Uterus (tissue), 4 donors: ENCODE measurements at places on chromosomes 4 and X. TPM values are rescaled to one million over a fixed set of nuclear protein-coding genes. Genes with fewer than 3 reads are reported as not detected.

Gene SPANXA1
- total RNA-seq, result not detected

Gene CXCL1
- total RNA-seq, result 1.4 TPM

Gene CCDC120
- total RNA-seq, result 4.4 TPM

Gene PFKFB1
- total RNA-seq, result not detected

Gene GJB1
- total RNA-seq, result not detected

Gene TCEAL6
- 13.6 TPM for total RNA-seq

Gene C4orf46
- 4.7 TPM for total RNA-seq

Gene IL2
- total RNA-seq, result not detected

Gene ARX
- total RNA-seq, result not detected

Gene RAB39B
- not detected for total RNA-seq

- peak; percentile 62 for DNase-seq
- H3K27ac ChIP-seq, result no peak overlapping the region
- no peaks in the 10 kb centered on the region for H3K36me3 ChIP-seq
- no peak overlapping the region for H3K4me3 ChIP-seq
- H3K27me3 ChIP-seq, result no peaks in the 10 kb centered on the region
- no peaks in the 10 kb centered on the region for H3K4me1 ChIP-seq
Observed at GRCh38 chrX:153539171-153539978, 21.9 kb downstream of the ATP2B3 start.

GRCh38 chrX:153992180-153992579 lies 19.6 kb downstream of the TMEM187 start:
- no peak overlapping the region for H3K4me3 ChIP-seq
- H3K4me1 ChIP-seq, result no peaks in the 10 kb centered on the region
- no peak overlapping the region for H3K27ac ChIP-seq
- no peak for DNase-seq
- no peaks in the 10 kb centered on the region for H3K27me3 ChIP-seq
- H3K36me3 ChIP-seq, result no peaks in the 10 kb centered on the region

- no peak for DNase-seq
- H3K4me3 ChIP-seq, result no peak overlapping the region
- no peak overlapping the region for H3K27ac ChIP-seq
- no peaks in the 10 kb centered on the region for H3K4me1 ChIP-seq
Observed at GRCh38 chr4:10803713-10804343, 119.3 kb upstream of the CLNK start.

- H3K27me3 ChIP-seq, result no peaks in the 10 kb centered on the region
- no peak overlapping the region for H3K4me3 ChIP-seq
- H3K4me1 ChIP-seq, result no peaks in the 10 kb centered on the region
- no peaks in the 10 kb centered on the region for H3K36me3 ChIP-seq
- H3K27ac ChIP-seq, result no peak overlapping the region
Observed at GRCh38 chrX:66255359-66255967, 91.4 kb downstream of the HEPH start.

DNA sequence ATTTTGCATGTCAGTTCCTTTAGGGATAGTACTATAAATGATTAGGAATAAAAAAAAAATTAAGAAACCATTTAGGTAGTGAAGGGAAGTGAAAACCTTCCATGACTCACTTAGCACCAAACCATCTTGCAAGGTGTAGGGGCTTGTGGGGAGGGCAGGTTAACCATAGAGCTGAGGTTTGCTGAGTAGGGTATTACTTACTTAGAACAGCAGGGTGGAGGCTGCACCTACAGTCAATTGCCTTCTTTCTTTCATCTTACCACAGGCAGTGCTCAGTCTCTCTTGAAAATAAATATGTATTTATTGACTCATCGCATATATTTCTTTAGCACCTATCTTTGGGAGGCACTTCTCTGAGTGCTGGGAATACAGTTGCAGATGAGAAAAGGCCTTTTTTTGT lies 104.9 kb upstream of the GIMD1 start:
- no peaks in the 10 kb centered on the region for H3K36me3 ChIP-seq
- DNase-seq, result no peak
- no peak overlapping the region for H3K4me3 ChIP-seq
- H3K4me1 ChIP-seq, result no peaks in the 10 kb centered on the region
- no peaks in the 10 kb centered on the region for H3K27me3 ChIP-seq

GRCh38 chrX:11462648-11463047 lies 169.4 kb downstream of the AMELX start:
- no peak for DNase-seq
- no peak overlapping the region for H3K4me3 ChIP-seq
- peak overlapping the region; percentile 59 for H3K27ac ChIP-seq
- no peaks in the 10 kb centered on the region for H3K4me1 ChIP-seq
- H3K36me3 ChIP-seq, result no peaks in the 10 kb centered on the region

DNA sequence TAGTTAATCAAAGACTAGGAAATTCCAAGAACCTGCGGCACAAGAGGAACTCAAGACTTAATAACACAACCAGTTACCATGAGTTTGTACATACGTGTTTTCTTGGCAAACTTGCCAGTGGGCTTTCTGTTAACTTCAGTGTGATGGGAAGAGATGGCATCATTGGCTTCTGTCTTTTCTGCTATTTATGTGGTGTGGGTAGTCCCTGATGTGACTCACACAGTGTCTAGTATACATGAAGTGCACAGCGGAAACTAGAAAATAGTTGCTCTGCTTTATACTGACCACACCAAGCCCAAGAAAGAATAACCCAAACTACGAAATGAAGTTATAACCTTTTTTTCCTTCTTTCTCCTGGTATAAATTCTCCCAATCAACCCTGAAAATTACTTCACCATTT lies 24.5 kb downstream of the DAPP1 start:
- no peak for DNase-seq
- H3K27ac ChIP-seq, result no peak overlapping the region
- H3K27me3 ChIP-seq, result no peaks in the 10 kb centered on the region
- no peaks in the 10 kb centered on the region for H3K36me3 ChIP-seq

DNA sequence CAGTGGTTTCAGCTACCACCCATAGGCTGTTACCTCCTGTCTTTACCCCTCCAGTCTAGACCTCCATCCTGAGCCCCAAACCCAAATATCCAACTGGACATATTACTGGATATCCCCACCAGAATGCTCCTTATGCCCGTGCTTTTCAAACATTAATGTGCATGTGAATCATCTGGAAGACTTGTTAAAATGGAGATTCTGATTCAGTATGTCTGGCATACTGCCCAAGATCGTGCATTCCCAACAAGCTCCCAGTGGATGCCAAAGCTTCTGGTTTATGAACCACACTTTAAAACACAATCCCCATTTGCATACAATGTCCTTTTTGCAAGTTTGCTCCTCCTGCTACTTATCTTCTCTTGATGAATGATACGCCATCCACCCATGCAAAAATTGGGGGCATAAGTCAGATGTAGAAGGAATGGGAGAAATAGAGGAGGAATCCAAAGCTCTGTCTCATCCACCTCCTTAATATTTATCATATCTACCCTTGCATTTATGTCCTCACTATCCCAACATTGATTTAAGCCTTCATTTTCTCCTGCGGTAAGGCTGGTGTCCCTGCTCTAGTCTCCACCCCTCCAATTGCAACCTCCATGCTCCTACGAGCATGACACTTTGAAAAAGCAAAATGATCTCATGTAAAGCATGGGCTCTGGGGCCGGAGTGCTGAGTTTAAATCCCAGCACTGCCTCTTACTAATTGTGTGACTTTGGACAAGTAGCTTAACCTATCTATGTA lies 7.4 kb upstream of the PGRMC1 start:
- no peaks in the 10 kb centered on the region for H3K4me1 ChIP-seq
- no peak for DNase-seq
- no peaks in the 10 kb centered on the region for H3K36me3 ChIP-seq
- H3K27ac ChIP-seq, result no peak overlapping the region
- no peaks in the 10 kb centered on the region for H3K27me3 ChIP-seq

DNA sequence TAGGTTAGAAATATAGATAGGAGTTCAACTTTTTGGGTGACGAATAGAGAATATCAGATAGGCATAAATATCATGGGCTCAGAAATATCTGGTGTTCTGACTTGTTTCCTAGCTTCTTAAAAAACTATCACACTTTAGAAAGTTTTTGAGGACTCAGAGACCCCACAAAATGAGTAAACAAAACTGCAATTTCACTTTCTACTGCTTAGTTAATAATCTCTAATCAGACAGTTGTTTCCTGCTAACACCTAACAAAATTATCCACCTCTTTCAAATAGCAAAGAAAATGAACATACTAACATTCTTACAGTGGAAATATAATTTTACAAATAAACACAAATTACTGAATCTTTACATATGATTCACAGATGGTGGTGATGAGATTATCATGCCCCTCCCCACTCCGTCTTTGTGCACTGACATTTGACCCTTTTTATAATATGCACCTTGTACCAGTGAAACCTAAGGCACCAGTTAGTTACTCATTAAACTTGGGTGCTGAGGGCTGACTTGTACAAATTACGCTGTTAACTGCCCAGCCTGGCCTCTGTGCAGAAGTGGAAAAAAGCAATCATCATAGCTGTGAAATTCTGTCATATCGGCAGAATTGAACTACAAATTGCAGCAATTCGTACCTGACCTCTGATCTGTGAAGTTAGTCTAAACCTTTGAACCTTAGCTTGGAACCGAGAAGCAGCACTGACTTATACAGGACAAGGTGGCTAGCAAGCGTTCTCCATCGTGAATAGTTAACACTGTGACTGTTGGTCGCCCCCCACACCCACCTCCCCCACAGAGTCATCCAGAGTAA lies 138.7 kb downstream of the CHRNA9 start:
- no peak for DNase-seq
- H3K36me3 ChIP-seq, result no peaks in the 10 kb centered on the region
- no peaks in the 10 kb centered on the region for H3K27me3 ChIP-seq
- H3K4me1 ChIP-seq, result no peaks in the 10 kb centered on the region

GRCh38 chrX:21905313-21905712 lies 35.2 kb upstream of the SMS start:
- no peak overlapping the region for H3K4me3 ChIP-seq
- no peaks in the 10 kb centered on the region for H3K36me3 ChIP-seq
- no peak overlapping the region for H3K27ac ChIP-seq

GRCh38 chr4:139660568-139661043 lies 5.0 kb upstream of the MGST2 start:
- no peak for DNase-seq
- H3K4me1 ChIP-seq, result no peaks in the 10 kb centered on the region
- H3K4me3 ChIP-seq, result no peak overlapping the region
- peak overlapping the region; percentile 1 for H3K27ac ChIP-seq
- H3K36me3 ChIP-seq, result no peaks in the 10 kb centered on the region
- H3K27me3 ChIP-seq, result no peaks in the 10 kb centered on the region

- H3K4me3 ChIP-seq, result no peak overlapping the region
- H3K27me3 ChIP-seq, result no peaks in the 10 kb centered on the region
- no peak for DNase-seq
- H3K27ac ChIP-seq, result no peak overlapping the region
- no peaks in the 10 kb centered on the region for H3K36me3 ChIP-seq
- no peaks in the 10 kb centered on the region for H3K4me1 ChIP-seq
Observed at GRCh38 chrX:39874202-39874816, 223.4 kb downstream of the BCOR start.

GRCh38 chrX:156001667-156002021 lies 4.1 kb downstream of the IL9R start:
- H3K27ac ChIP-seq, result no peak overlapping the region
- no peaks in the 10 kb centered on the region for H3K4me1 ChIP-seq
- H3K4me3 ChIP-seq, result no peak overlapping the region
- no peaks in the 10 kb centered on the region for H3K27me3 ChIP-seq
- DNase-seq, result no peak
- no peaks in the 10 kb centered on the region for H3K36me3 ChIP-seq
